ENCODE measurements at places on chromosomes 5 and 9.

DNA sequence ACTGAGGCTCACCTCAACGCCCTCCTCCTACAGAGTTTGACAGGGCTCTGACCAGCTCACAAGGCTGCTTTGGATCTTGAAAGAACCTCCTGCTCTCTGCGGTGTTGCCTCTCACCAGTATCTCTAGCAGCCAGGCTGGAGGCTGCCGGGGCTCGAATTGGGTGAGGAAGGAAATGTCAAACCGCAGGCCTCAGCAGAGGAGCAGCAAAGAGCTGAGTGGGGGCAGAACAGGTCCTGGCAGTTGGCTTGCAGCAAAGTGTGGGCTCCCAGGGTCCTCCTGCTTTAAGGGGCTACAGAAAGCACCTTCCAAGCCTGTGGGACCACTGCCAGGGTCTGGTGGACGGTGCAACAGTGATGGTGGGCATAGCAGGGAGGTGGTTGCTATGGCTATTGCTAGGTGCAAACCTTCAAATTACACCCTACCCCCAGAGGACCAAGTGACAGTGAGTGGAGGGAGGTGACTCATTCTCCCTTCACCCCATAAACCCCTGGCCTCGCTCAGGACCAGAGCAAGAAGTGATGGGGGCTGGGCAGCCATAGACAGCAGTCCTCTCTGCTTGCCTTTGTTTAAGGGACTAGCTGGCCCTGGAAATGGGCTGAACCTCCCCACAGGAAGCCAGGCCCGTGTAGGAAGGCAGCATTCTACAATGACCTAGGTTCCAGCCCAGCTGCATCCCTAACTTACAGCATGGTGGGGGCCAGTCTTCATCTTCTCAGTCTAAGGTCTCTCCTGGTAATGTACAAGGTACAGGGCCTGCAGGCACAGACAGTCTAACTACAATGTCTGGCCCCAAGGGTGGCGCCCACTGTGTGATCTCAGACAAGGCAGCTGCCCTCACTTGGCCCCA, 18.7 kb downstream of the LCP2 start:
- DNase-seq = peak; percentile 99

DNA sequence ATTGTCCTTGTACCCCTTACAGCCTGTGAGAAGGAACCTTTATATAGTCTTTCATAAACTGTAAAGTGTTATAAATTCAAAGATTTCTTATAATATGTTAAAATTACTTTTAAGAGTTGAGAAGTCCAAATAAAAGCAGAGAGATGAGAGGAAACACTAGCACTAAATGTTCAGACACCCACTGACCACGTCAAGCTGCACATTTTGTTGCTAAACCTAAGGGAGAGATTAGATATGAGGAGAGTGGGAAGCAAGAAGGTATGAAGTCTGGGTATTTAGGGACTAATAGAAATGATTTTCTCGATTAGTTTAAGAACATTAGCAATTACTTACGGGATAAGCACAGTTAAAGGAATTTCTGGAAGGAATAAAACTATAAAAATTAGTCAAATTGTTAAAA, 506.9 kb downstream of the RAB3C start:
- no peak for DNase-seq

GRCh38 chr5:137356127-137356526, 143.0 kb downstream of the SPOCK1 start:
- no peak for DNase-seq

- DNase-seq = no peak
These were observed 63.1 kb downstream of the SLC12A2 start for GRCh38 chr5:128146671-128147070.

DNA sequence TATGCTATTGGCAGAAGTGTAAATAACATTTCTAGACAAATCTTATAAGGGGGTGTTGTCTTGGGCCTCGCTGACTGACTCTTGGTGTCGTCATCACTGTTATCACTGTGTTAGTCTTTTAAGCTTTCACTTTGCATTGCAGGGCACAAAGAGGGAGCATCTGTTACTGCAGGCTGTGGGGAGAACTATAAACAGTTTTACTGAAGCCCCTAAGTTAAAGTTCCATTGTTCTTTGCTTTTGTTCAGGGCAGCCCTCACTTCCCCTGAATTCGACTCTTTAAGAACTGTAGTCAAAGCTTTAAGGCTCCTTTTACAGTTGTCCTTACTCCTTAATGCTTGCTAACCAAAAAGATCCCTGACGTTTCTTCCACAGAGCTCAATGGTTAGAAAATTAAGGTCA, 605.0 kb downstream of the RAB3C start:
- DNase-seq = no peak

DNA sequence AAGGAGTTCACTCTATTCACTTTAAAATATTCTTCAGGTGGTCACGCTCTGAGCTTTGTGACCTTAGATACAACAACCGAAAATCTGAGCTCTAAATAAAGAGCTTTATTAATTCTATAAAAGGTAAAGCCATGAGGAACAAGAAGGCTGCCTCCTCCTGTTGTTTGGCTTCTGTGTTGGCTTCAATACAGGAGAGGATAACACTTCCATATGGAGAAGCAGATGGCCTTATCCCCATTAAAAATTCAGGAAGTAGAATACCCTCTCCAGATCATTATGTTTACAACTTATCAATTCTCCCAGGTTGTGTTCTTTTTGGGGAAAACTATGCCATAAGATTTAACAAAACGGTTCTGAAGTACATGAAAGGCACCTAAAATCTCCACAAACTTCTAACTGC, 128.4 kb downstream of the TTC39B start:
- no peak for DNase-seq

DNA sequence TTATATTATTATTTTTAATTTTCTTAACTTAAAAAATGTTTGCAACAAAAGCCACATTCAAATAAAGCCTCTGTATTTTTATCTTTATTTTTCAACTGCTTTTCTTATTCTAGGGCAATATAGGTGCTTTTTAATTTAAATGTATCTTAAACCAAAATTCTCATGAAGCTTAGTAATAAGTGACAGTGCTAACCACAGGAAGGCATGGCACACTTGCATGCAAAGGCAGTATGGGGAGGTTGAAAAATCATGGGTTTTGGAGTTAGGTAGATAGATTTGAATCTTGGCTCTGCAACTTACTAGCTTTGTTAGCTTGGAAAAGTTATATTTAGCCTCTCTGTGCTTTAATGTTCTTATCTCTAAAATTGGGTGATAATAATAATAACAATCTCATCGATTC, 458.0 kb downstream of the DMAC1 start:
- no peak for DNase-seq

Measured in T-helper 2 cell (primary cell).